T-helper 22 cell (primary cell): ENCODE measurements at places on chromosomes 16 and 17.

DNA sequence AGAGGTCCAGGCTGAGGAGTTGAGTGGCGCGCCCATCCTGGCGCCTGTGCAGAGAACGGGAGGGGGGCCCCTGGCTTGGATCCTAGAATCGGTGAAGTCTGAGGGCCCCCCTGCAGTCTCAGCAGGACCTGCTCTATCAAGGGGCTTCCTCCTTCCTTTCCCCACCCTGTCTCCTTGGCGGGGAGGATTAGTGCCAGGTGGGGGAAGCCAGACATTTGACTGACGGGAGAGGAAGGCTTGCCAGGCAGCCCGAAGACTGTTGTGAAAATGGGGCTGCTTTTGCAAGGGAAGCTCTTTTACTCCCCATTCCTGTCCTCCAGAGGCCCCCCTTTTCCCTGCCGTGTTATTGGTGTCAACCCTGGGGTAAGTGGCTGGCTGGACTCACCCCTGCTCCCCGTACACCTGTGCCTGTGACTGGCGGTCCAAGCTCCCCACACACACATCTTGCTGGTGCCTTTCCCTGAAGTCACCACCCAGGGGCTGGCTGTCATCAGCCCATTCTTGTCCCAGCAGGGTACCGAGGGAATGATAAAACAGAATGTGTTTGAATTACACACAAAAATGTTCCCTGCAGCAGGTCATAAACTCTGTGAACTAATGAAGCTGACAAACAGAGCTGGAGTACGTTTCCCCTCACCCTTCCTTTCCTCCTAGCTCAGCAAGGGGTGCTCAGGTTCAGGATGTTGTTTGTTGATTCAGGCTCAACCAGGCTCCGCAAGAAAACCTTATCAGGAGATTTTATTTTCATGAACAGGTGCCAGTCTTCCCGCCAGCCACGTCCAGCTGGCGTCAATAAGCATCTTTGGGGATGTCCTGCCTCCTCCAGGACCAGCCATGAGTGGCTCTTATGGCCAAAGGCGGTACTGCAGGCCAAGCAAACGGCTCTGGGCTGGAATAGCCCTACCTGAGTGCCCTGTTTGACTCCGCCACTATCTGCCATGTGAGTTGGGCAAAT, 4.4 kb upstream of the ARMC7 start:
- no peak for DNase-seq

DNA sequence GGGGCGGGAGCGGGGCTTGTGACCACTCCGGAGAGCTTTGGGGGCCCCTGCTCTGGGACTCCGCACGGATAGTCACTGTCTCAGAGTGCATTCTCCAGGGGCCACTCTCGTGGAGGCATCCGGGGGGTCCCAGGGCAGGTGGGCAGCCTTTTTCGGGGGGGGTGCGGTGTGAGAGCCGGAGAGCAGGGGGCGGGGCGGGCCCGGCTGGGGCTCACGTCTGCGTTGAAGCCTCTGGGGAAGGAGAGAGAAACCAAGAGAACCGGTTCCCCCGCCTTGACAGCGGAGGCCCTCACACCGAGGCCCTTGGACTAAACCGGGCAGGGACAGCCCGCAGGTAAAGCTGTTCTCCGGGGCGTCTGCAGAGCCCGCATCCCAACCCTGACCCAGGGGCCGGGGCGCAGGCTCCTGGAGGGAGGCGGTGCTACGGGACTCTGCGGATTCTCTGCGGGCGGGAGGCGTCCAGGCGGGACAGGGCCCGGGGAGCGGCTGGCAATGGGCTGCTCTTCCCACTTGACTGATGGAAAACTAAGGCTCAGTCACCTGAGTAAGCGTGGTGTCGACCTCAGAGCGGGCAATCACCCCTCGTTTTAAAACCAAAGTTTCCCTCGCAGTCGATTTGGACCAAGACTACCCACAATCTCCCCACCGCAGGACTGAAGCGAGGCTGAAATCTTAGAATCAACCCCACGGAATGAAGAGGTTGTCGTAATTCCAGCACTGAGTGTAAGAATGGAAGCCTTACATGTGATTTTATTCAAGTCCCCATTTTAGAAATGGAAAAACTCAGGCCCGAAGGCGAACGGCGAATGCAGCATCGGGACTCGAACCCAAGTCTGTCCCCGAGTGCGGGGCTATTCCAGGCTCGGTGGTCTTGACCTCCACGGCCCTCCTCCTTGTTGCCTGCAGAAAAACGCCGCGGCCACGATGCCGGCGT, 49.6 kb upstream of the AMZ2 start:
- DNase-seq, result no peak

DNA sequence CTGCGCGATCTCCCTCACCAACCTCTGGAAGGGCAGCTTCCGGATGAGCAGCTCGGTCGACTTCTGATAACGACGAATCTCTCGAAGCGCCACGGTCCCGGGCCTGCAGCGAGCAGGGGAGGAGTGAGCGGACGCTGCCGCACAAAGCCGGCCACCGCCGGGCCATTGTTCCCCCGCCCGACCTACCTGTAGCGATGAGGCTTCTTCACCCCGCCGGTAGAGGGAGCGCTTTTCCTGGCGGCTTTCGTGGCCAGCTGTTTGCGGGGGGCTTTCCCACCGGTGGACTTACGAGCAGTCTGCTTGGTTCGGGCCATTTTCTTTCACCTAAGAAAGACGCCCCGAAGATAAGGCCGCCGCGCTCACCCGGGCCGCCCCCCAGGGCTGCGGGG, 5.8 kb upstream of the UNK start:
- DNase-seq, result peak; percentile 57

- no peak for DNase-seq
Measured at GRCh38 chr16:57695680-57696069, 1.1 kb downstream of the DRC7 start.

DNA sequence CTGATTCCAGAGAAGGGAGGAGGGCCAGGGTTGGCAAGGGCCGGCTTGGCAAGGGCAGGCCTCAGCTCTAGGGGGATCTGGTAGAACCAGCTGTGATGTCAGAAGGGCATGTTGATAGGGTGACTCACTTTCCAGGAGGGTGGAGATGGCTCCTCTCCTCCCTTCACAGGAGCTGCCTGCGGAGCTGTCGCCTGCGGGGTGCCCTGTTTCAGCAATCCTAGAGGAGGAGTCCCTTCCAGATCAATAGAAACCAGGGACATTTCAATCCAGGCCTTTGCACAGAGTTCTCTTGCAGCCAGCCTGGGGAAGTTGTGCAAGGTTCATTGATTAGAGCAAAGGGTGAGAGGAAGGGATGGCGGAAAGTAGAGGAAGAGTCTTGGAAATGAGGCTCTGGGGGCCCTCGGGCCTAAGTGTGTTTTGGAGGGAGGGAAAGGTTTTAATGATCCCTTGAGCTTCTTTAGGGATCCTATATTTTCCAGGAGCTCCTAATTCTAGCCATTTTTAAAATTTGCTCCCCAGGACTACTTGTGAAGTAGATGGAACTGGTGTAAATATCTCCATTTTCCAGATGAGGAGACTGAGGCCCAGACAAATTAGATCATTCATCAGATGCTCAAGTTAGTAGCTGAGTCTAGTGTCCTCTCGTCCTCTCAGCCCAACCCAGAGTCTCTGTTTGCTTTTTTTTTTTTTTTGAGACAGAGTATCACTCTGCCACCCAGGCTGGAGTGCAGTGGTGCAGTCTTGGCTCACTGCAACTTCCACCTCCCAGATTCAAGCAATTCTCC, 24.8 kb upstream of the CSNK2A2 start:
- DNase-seq, result no peak

DNA sequence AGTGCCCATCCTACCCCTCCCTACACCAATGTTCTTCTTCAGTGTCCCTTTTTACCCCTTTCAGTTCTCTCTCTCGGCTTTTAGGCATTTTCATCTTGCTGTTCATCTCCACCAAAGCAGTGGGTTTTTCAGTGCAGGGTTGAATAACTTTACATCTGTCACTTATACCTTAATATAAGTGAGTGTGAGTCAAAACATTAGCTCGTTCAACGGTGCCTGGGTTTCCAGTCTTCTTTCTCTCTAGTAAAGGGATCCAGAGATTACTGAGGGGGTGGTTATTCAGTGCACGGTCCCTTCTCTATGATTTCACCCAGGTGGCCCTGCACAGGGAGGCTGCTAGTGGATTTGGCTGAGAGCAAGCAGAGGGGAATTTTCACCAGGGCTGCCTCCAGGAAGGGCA, 210.6 kb upstream of the CDH5 start:
- no peak for DNase-seq

DNA sequence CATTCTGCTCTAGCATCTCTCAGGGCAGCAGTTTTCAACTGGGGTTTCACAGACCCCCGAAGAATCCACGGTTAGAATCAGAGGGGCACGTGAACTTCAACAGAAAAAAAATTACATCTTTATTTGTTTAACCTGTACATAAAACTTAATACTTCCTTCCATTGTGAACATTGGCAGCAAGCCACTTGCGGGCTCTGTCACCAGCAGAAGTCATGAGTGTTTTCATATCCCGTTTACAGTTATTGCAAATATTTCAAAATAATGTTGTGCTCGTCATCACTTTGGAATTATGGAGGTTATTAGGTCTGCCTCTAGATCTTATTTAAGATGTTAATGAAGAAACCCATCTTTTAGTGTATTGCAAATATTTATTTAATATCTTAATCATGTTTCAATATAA, 109.8 kb downstream of the SDR42E1 start:
- no peak for DNase-seq

DNA sequence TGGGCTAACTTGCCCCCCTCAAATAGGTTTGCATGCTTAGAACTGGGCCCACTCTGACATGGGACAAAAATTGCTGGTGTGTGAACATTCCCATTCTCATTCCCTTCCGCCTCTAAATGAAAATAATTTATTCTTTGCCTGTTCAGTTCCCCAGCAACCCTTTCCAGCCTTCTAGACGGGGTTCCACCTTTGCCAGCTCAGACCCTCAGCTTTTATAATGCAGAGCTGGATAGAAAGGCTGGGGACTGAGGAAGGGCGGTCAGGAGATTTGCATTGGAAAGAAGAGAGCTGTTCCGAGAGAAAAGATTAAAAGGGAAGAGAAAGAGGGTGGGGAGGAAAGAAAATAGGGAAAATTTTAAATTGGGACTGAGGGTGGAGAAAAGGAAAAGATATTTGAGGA, 151.1 kb upstream of the WSCD1 start:
- DNase-seq, result no peak

DNA sequence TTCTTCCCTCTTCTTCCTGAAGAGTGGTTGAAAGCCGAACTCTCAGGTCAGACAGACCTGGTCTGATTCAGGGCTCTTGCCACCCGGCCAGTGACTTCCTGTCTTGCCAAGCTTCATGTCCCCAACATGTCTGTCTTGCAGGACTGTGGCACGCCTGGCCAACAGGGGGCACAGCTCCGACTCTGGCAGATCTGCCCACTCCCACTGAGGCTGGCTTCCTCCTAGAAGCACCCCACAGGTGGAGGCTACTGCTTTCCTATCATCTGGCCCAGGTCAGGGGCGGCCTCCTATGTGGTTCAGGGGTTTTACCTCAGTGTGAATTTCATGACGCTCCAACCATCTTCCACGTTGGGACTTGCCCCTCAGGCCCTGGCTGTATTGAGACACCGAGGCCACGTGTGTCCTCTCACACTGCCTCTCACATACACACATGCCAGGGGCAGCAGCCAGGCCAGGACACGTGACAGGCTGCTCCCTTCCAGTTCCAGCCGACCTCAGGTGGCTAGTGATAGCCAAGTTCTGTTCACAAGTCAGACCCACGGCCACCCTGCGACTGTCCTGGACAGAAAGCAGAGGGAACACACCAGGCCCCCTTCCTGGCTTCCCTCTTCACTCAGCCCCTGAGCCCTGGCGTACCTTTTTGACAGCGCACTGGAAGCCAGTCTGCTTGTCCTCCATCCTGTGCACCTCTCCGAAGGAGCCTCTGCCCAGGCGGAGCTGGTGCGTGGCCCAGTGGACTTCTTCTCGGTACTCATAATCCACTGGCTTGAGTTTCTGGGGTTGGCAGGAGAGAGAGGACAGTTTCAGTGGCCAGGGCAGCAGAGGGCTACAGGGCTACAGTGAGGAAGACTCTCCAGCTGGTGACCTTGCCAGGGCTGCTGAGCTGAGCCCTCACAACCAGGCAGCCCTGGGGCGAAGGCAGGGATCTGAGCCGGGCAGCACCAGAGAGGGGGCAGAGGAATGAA, 22.6 kb upstream of the SPATA32 start:
- DNase-seq, result no peak

- no peak for DNase-seq
Measured at GRCh38 chr16:17134586-17134985, 336.2 kb downstream of the XYLT1 start.

DNA sequence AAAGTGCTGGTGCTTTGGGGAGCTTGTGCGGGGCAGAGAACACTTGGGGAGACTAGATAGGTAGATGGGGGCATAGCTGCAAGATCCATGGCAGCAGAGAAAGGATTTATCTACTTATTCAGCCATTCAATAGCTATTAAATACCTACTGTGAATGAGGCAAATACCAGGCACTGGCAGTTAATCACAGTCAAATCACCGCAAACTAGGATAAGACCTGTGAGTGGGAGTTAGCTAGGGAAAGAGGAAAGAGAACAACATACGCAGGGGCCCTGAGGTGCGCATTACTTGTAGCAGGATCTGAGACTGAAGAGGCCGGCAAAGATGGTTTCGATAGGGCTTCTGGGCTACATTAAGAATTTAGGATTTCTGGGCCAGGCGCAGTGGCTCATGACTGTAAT, 3.8 kb upstream of the ALKBH5 start:
- no peak for DNase-seq

DNA sequence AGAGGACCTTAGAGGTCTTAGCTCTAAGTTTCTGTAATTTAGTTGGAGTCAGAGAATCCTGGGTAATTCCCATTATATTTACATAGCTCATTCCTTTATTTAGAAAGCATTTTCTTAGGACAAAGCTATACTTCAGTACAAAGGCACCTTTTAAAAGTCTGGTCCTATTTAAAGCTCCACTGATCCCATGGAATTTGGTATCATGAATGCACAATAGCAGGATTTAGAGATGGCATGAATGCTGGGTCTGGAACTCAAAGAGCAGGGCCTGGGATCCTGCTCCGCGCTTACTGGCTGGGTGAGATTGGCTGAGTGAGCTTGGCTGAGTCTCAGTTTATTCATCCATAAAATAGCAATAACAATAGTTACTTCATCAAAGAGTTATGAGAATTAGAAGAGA, 4.8 kb downstream of the KRT23 start:
- DNase-seq, result no peak

GRCh38 chr16:85136213-85136701, 24.0 kb upstream of the CIBAR2 start:
- DNase-seq, result no peak

- peak; percentile 10 for DNase-seq
Measured at GRCh38 chr17:42287305-42287976, 857 bp upstream of the STAT5A start.

- no peak for DNase-seq
Measured at GRCh38 chr16:21620592-21620991, 21.2 kb downstream of the METTL9 start.

- DNase-seq, result no peak
Measured at GRCh38 chr16:58187092-58187491, 10.8 kb downstream of the CSNK2A2 start.

DNA sequence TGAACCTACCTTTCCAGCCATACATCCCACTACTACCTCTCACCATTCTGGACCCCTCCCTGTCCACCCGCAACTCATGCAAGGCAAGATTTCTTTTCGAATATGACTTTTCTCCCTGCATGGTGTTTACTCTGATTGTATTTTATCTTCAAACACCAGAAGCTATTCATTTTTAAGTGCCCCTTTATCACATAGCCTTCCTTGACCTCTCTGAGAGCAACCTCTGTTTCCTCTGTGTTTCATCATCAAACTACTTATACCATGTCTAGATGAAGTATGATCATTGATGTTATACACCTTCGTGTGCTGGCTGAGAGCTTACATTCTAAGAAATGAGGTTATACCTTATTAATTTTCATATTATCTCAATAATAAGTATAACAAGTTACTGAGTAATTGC, 31.8 kb downstream of the SYCE1L start:
- no peak for DNase-seq
